ENCODE measurements at places on chromosomes 2 and 18. TPM values are rescaled to one million over a fixed set of nuclear protein-coding genes. Genes with fewer than 3 reads are reported as not detected.

DNA sequence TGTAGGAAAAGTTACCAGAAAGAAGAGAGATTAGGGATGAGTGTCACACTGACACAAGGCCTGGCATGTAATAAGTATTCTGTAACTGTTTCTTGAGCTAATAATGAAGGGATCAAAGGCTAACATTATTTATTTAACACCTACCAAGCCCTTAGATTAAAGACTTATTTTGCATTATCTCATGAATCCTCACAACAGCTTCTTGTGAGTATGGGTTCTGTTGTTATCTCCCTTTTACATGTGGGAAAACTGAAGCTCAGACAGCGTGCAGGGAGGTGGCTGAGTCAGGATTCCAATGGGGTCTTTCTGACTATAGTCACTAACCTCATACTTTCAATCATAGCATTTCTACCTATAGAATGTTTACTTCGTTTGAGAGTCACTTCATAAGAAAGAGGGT, 79.0 kb upstream of the PROKR1 start:
- no peak for DNase-seq

- no peak for DNase-seq
Observed at GRCh38 chr2:23380562-23381065, 4.4 kb upstream of the KLHL29 start.

DNA sequence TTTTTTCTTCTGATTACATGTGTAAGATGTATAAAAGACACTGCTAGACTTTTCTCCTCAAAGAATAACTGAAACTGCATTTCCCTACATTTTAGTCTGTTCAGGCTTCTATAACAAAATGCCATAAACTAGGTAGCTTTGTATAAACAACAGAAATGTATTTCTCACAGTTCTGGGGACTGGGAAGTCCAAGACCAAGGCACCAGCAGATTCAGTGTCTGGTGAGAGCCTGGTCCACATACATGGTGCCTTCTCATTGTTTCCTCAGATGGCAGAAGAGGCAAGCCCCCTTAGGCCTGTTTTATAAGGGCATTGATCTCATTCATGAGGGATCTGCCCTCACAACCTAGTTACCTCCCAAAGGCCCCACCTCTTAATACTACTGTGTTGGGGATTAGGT, 71.5 kb downstream of the MAPRE2 start:
- DNase-seq = no peak

DNA sequence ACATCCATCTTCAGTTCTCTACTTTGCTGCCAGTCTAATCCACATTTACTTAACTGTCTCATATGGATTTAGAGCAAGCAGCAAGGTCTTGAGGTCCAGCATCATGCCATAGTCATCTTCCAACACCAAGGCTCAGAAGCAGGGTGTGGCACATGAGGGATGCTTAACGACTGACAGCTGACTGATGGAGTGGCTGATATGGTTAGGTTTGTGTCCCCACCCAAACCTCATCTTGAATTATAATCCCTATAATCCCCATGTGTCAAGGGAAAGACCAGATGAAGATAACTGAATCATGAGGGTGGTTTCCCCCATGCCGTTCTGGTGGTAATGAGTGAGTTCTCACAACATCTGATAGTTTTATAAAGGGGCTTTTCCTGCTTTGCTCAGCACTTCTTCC, 257.3 kb downstream of the NBAS start:
- DNase-seq = no peak

DNA sequence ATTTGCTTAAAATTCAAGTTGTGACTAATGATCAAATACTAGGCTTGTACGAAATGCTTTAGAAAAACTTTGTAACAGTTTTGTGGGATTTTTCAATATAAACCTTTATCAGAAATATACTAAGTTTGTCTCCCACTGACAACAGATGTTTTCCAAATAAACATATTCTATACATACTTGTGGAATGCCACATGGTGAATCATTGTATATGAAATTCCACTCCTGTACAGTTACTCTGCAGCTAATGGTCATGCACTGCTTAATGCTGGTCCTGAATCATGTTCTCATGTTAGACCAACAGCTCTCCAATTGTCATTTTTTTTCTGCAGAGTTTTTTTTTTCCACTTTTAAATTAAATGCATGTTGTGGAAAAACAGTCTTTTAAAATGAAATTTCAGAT, 90.1 kb downstream of the DPP4 start:
- no peak for DNase-seq

DNA sequence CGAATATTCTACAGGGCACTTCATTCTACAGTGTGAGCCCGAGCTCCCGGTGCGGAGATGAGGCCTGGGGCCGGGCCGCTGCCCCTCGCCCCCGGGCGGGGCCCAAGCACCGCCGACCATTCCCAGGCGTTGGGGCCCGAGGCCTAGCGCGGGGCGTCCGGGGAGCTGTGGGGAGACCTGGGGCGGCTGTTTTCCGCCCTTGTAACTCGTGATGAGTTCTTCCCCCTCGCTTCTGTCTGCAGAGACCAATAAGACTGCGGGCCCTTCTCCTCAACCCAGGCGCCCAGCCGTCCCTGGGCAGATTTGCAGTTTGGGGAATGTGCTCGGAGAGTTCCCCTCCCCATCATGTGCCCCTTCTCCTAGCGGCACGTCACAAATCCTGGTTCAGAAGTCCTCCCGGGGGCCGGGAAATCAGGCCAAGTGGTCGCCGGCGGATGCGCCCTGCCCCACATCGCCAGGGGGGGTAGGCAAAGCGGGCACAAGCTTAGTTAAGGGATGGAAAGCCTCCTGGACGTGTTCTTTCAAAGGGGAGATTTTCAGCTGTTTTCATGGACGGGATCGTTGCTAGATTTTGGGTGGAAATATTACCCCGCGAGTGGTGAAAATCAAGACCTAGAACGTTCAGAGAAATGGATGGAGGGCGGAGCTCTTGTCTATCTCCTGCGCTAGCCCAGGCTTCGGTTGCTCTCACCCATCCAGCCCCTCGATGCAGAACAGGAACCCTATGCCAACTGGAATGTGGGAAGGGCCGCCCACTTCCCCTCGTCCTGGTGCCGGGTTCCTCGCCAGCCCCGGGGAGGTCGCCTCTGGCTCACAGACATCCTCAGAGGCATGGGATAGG, 18.8 kb upstream of the HAAO start:
- DNase-seq = peak; percentile 45

DNA sequence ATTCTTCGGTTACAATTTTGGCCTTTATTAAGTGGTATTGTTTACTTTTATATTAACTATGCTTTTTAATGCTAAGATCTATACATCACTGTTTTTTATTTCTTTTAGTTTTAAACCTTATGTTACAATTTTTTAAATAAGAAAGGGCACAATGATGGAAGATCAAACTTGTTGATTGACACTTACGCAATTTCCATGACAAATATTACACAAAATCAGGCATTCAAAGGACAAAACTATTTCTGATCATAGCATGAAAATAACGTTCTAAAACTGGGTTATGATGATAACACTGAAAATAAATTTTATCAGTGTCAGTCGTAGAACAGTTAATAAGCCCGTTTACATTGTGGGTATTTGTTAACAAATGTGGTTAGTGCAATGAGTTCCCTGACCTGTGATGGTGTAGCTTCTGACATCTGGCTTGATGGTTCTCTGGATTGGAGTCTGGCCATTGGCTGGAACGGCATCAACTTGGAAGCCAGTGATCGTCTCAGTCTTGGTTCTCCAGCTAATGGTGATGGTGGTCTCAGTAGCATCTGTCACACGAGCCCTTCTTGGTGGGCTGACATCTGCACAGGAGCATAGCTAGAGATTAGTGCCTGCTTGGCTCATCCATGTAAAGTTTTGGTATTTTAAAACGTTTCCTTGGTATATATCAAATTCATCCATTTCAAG, 59.6 kb downstream of the FN1 start:
- no peak for DNase-seq

- no peak for DNase-seq
Observed at GRCh38 chr2:70349921-70350685, 48.2 kb upstream of the FAM136A start.

- DNase-seq = no peak
Observed at GRCh38 chr2:240919786-240920782, 13.9 kb downstream of the CROCC2 start.

DNA sequence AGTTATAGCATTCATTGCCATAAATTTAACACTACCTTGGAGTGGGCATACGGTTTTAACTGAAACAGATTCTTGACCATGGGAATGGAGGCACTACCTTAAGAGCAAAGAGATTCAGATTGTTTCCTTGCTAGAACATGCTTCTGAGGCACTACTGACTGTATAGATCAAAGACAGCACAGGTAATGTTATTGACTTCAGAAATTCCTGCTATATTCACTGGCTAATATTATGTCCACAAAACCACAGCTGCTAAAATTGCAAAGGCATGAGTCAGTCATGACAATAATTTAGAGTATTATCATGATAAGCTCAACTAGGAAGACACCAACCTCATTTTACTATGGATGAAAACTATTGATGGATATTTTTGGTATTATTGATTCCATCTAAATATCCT, 39.4 kb downstream of the SLC8A1 start:
- DNase-seq = no peak

- no peak for DNase-seq
Observed at GRCh38 chr2:196168181-196168580, 3.2 kb downstream of the STK17B start.

GRCh38 chr2:148817210-148817708, 57.8 kb upstream of the KIF5C start:
- DNase-seq = peak; percentile 20

DNA sequence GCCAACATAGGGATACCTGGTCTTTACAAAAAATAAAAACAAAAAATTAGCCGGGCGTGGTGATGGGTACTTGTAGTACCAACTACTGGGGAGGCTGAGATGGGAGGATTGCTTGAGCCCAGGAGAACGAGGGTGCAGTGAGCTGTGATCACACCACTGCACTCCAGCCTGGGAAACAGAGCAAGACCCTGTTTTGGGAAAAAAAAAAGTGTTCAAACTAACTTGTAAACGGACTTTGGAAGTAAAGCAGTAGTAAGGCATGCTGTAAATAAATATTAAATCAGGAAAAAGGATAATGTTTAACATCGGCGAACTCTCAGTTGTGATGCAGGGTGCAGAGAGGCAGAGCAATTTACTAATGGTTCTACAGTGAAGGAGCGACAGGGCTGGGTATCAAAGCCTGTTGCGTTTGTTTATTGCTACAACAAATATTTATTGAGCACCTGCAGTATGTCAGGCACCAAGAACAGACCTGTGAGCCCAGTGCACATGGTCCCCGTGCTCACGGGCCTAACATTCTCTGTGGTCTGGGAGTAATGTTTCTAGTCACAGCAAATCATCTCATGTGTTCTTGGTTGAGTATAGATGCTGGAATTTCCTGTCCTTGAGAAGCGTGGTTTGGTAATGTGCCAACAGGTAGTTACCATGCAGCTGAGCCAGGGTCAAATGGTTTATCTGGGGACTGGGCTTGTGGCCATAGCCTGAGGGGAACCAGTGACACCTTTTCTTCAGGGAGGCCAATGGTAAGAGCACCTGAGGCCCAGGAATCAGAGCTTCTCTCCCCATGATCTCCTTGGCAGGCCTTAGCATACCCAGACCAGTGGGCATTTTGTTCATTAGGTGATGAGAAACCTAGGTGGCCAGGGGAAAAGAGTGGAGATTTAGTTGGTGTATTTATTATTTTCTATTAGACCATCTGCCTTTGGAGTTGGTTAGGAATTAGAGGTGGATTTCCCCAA, 27.9 kb upstream of the GREB1 start:
- DNase-seq = no peak

DNA sequence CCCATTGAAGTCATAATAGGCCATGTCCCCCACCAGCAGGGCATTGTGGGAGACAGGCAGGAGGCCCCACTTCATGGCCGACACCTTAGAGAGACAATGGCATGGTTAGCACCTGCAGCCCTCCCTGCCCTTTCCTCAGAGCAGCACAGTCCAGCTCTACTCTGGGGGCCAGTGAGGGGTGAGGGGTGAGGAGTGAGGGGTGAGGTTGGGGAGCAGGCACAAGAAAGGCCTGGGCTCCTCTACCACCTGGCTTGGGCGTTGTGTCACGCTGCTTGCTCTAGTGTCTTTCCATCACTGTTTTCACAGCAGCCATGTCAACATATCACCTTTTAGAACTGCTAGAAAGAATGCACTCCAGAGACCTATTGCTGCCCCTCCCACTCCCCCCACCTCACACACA, 77.2 kb downstream of the ADD2 start:
- DNase-seq = no peak

DNA sequence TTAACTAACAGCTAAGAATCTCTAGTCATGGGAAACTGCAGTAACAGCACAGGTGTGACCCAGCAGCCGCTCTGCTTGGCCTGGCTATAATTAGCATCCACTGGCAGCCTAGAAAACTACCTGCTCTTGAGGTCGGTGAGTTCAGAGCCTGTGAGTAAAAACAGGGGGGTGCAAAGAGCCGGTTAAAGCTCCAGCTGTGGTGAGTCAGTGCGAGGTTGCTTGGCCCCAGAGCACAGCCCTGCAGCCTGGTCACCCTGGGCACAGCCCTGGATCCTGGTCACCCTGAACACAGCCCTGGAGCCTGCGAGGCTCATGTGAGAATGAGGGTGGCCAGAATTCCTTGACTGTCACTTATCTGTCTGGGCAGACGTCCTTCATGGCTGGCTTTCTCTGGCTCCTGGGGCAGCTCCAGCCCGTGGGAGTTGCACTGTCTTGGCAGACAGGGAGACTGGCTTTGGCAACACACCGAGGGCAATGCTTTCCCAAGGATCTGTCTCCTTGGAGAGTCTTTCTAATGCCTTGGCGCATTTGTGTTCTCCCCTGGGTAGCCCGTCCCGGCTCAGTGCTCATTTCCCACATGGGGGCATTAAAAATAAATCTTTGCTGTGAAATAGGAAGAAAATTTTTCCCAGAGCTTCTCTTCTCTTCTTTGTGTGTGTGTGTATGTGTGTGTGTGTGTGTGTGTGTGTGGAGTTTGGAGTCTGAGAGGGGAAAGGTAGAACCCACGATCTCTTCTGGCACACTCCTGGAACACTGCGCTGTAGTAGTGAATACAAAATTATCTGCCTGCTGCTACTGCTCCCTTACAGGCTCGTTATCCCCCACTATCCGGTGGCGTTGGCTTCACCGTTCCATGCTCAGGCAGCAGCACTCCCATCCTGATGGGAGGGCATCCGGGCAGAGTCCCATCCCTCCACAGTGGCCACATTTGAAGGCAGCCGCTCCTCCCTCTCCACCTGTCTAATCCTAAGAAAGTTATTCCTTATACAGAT, 250.2 kb upstream of the MEX3C start:
- no peak for DNase-seq

- no peak for DNase-seq
Observed at GRCh38 chr18:53657257-53657656, 567.2 kb downstream of the MBD2 start.

Gene EIF2AK2
- polyA plus RNA-seq = 28.6 TPM

Gene IL36RN
- polyA plus RNA-seq = not detected

Gene SIX3
- not detected for polyA plus RNA-seq

Gene HTR2B
- 6.7 TPM for polyA plus RNA-seq

Gene LDLRAD4
- polyA plus RNA-seq = 9.1 TPM

Gene CTAGE1
- 0.10 TPM for polyA plus RNA-seq

Gene TMEM200C
- 0.52 TPM for polyA plus RNA-seq

Gene SERPINB3
- polyA plus RNA-seq = not detected

Gene CXCR1
- polyA plus RNA-seq = 0.01 TPM
